Sigmoid colon (tissue), 7 donors: ENCODE measurements at places on chromosomes 6 and 20. TPM values are rescaled to one million over a fixed set of nuclear protein-coding genes. Genes with fewer than 3 reads are reported as not detected.

DNA sequence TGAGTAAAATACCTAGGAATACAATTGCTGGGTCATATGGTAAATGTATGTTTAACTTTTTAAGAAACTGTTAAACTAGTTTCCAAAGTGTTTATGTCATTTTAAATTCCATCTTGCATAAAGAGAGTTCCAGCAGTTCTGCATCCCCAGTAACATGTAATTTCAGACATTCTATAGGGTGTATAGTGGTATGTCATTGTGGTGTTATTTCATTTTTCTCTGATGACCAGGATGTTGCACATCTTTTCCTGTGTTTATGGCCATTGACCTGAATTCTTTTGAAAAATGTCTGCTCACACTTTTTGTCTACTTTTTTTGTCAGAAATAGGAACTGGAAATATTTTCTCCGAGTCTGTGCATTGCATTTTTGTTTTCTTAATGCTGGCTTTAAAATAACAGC is 128.9 kb downstream of the TMEM200A start:
- H3K4me1 ChIP-seq = no peaks in the 10 kb centered on the region
- H3K36me3 ChIP-seq = no peaks in the 10 kb centered on the region
- DNase-seq = no peak
- no peaks in the 10 kb centered on the region for H3K27me3 ChIP-seq

DNA sequence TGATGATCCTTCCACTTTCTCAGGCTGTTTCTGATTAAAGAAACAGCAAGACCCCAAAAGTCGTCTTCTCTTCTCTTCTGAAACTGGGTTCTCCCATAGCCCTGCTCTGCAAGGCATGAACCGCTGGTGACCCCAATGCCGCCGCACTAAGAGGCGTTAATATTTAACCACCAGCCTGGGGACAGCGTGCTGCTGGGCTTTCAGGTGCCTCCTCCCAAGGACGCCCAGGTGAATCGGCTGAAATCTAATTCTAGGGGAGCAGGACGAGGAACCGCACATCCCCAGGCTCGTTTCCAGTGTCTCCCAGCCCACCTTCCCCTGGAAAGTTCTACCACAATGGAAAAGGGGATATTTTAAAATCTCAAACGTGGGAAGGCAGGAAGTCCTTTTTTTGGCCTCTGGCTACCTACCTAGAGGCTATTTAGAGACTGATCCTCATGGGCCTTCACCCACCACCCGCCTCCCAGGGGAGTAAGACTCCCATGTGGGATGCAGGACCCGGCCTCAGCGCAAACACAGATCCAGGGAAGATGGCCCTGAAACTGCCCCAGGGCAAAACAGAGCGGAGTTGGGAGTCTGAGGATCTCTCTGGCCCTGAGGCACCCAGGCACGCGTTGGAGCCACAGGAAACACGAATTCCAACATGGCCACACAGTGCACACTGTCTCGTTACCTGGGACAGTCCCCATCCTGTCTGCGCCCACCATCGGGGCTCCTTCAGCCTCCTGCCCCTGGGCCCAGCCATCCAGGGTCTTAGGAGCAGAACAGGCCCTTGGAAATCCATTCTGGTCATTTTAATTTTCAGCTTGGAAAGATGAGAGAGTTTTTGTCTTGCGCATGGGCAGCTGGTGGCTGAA is 56.2 kb downstream of the BMP7 start:
- no peaks in the 10 kb centered on the region for H3K27me3 ChIP-seq
- DNase-seq = no peak
- no peak overlapping the region for H3K27ac ChIP-seq

DNA sequence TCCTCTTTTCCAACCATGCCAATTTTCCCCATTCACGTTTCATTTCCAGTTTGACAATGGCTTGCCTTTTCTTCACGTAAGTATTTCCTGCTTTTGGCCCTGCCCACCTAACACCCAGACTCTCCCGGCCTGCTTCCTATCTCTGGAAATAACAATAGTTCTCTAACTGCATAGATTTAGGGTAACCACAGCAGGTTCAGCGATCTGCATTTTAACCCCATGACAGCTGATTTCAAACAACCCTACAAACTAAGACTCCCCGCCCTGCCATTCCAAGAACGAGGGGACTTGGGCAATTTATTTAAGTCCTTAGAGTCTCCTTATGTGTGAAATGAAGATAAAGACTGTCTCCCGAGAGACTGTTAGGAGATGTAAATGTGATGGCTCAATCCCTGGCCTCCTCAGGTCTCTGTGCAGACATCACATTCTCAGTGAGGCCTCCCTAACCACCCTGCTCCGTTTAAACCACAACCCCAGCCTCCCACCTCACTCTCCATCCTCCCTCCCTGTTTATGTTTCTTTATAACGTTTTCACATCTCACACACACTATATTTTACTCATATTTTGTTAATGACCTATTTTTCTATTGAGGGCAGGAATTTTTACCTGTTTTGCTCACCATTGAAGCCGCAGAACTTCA is 134.8 kb downstream of the GJA10 start:
- no peaks in the 10 kb centered on the region for H3K36me3 ChIP-seq
- H3K27ac ChIP-seq = no peak overlapping the region
- H3K4me1 ChIP-seq = peaks cover 14% of the 10 kb centered on the region
- no peak overlapping the region for H3K4me3 ChIP-seq
- H3K27me3 ChIP-seq = no peaks in the 10 kb centered on the region
- DNase-seq = no peak

DNA sequence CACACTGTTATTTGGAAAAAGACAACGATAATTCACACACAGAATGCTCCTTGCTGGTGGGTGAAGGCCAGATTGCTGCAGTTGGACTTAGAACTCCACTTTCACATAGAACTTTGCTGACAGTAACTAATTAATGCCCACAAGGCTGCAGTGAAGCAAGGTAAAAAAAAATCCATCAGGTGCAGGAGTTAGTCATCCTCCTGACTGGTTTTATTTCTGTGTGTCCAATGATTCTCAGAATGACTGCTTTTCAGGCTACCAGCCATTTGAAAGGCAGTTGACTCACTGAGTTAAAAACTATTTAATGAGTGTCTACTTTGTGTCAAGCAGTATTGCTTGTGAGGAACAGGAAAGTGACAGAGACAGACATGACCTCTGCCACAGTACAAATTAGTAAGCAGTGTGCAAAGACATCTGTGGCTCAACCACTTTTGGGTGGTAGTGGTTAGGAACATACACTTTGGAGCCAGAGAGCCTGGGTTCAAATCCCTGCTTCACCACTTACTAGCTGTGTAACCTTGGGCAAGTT is 41.9 kb downstream of the ELOVL5 start:
- H3K27me3 ChIP-seq = no peaks in the 10 kb centered on the region
- H3K4me3 ChIP-seq = no peak overlapping the region
- H3K36me3 ChIP-seq = no peaks in the 10 kb centered on the region
- DNase-seq = no peak

- H3K4me1 ChIP-seq = no peaks in the 10 kb centered on the region
- no peak for DNase-seq
- no peaks in the 10 kb centered on the region for H3K27me3 ChIP-seq
- H3K27ac ChIP-seq = no peak overlapping the region
- no peaks in the 10 kb centered on the region for H3K36me3 ChIP-seq
These were observed 384.7 kb downstream of the C6orf118 start for GRCh38 chr6:164924674-164925073.

- H3K4me1 ChIP-seq = no peaks in the 10 kb centered on the region
- no peak overlapping the region for H3K4me3 ChIP-seq
These were observed 118.7 kb downstream of the SMOC2 start for GRCh38 chr6:168559574-168560098.

GRCh38 chr20:40443753-40444152 is 245.3 kb downstream of the MAFB start:
- no peak overlapping the region for H3K27ac ChIP-seq
- no peak overlapping the region for H3K4me3 ChIP-seq
- no peak for DNase-seq
- no peaks in the 10 kb centered on the region for H3K27me3 ChIP-seq
- no peaks in the 10 kb centered on the region for H3K4me1 ChIP-seq

OOEP gene
- polyA plus RNA-seq = 0.60 TPM

TNFRSF6B gene
- 186 TPM for polyA plus RNA-seq

GRCh38 chr6:328136-328670 is 35.9 kb downstream of the DUSP22 start:
- H3K27ac ChIP-seq = peak overlapping the region; percentile 3
- H3K36me3 ChIP-seq = no peaks in the 10 kb centered on the region
- DNase-seq = peak; percentile 87
- peaks cover 46% of the 10 kb centered on the region for H3K4me1 ChIP-seq
- H3K4me3 ChIP-seq = no peak overlapping the region

BHLHE23 gene
- polyA plus RNA-seq = not detected

SYCP2 gene
- polyA plus RNA-seq = 0.60 TPM

DNA sequence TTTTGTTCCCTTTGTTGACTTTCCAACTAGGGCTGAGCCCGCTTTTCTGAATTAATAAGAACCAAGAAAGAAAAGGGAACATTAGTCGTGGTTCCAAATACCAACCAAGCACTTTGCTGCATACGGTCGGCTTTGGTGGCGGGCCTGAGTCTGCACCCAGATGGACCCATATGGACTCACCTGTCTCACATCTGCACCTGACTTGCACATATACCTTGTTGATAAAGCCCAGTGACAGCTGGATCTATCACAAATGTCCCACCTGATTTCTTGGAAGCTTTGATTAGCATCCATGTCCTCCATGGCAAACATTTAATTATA is 39.0 kb downstream of the TPD52L1 start:
- no peaks in the 10 kb centered on the region for H3K27me3 ChIP-seq
- H3K36me3 ChIP-seq = no peaks in the 10 kb centered on the region
- H3K27ac ChIP-seq = no peak overlapping the region
- DNase-seq = no peak
- H3K4me3 ChIP-seq = no peak overlapping the region
- no peaks in the 10 kb centered on the region for H3K4me1 ChIP-seq

DNA sequence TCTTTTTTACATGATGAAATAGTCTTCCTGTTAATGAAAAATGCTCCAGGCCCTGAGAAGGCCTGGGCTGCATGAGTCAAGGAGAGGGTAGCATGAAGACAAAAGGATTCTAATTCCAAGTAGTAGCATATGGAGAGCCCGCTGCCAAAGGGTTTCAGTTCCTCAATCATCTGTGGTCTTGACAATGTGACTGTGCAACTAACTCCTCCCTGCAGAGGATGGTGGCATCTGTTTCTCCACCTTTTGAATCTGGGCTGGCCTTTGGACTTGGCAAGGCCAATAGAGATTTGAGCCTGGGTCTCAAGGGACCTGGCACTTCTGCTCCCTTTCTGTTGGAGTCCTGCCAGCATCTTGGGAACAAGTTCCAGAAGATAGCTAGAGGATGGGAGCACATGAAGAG is 35.1 kb upstream of the ANKEF1 start:
- no peaks in the 10 kb centered on the region for H3K27me3 ChIP-seq
- H3K4me3 ChIP-seq = no peak overlapping the region
- no peak for DNase-seq
- H3K4me1 ChIP-seq = no peaks in the 10 kb centered on the region
- H3K27ac ChIP-seq = no peak overlapping the region

SDHAF4 gene
- 14.4 TPM for polyA plus RNA-seq

GRCh38 chr20:23456873-23457272 is 4.2 kb upstream of the CST11 start:
- peaks cover 7% of the 10 kb centered on the region for H3K4me1 ChIP-seq
- no peaks in the 10 kb centered on the region for H3K36me3 ChIP-seq
- no peak for DNase-seq
- no peak overlapping the region for H3K27ac ChIP-seq

- no peaks in the 10 kb centered on the region for H3K27me3 ChIP-seq
- H3K4me1 ChIP-seq = peaks cover 93% of the 10 kb centered on the region
- no peaks in the 10 kb centered on the region for H3K36me3 ChIP-seq
- DNase-seq = peak; percentile 79
These were observed 36.8 kb downstream of the ZMYND8 start for GRCh38 chr20:47319517-47320252.
